ENCODE measurements at places on chromosomes 3 and 15.

- no peak for DNase-seq
Observed at GRCh38 chr3:165159760-165160421, 36.3 kb downstream of the SLITRK3 start.

DNA sequence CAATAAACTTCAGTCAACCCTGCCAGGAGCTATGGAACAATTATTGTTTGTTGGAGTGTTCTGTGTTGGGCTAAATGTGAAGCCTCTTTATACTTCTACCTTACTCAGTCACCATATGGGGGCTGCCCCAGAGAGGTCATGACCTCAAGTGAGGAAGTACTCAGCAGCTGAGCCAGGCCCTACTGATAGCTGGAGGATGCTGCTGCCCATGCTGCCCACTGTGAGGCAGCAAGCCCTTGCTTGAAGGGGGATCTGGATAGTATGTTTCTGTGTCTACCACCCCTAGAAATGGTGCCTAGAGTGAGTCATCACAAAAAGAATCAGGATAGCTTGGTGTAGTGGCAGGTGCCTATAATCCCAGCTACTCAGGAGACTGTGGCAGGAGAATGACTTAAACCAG lies 4.5 kb upstream of the RPL24 start:
- no peak for DNase-seq

- peak; percentile 96 for DNase-seq
Observed at GRCh38 chr15:89119489-89120478, 31.5 kb downstream of the ABHD2 start.

DNA sequence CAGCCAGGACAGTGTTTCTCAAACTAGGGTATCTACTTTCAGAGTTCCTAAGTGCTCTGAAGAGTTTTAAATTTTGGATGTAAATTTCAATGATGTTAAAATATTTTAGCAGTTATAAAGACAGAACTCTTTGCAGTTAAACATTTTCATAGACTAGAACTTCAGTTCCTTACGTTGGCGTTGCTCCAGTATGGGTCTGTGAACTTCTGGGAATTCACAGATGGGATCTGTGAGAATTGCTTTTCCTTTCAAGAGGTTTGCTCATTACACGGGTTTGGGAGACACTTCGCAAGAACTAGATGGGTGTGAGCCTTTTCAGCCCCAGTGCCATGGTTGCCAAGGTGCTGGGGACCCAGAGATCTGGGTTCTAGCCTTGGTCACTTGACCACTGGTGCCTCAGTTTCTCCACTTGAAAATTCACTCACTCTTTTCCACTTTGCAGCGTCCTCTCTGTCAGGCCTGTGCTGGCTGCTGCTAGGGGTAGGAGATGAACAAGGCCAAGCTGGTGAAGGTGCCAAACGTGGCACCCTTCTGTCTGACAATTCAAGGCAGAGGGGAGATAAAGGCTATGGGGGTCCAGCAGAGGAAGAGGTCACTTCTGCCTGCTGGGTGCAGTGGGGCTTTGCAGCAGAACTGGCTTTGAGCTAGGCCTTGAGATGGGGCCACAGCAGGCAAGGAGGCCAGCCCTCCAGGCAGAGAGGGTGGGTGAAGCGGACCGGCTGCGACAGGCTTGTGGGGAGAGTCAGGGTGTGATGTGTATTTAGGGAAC lies 48.1 kb downstream of the EPHB3 start:
- no peak for DNase-seq

DNA sequence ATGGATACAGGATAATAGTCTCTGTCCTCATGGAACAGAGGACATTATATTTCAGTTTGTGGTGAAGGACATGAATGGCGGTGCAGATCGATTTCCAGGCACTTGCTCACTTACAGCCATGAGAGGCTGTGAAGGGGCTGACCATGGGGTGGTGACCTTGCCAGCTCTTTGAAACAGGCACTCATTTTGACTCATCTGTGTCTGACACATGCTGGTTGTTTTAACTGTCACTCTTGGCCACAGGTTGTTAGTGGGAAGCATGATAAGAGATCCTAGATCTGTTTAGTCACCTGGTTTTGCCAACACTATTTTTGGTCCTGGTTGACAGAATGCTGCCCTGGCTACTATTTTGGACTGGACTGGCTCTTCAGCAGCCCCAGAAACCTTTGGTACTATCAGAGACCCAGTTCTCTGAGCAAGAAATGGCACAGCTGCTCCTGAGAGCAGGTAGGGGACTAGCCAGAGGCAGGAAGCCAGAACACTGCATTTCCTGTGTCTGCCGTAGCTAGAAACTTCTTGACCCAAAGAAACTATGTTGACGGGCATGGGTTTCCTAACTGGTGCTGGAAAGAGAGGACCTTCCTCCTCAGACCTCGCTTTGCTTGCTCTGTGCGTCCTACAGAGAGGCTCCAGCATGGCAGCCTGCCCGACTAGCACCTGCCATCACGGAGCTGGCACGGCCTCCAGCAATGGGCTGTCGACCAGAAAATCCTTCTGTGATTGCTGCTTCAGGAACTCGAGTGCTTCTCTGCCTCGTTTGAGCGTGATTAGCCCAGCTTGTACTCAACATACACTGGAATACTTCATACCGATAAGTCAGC lies 6.3 kb downstream of the PXYLP1 start:
- DNase-seq = no peak

DNA sequence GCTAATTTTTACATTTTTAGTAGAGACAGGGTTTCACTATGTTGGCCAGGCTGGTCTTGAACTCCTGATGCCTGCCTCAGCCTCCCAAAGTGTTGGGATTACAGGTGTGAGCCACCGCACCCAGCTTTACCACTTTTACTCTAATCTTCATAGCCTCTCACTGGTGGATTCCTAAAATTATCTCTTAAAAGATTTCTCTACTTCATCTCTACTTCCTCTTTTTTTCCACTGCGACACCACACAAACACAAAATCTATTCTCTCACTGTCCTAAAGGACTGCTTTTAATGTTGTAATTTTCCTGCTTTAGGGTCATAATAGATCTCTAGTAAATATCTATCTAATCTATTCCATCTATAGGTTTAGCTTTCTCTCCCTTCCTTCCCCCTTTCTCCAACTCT lies 34.0 kb upstream of the TBL1XR1 start:
- DNase-seq = no peak

DNA sequence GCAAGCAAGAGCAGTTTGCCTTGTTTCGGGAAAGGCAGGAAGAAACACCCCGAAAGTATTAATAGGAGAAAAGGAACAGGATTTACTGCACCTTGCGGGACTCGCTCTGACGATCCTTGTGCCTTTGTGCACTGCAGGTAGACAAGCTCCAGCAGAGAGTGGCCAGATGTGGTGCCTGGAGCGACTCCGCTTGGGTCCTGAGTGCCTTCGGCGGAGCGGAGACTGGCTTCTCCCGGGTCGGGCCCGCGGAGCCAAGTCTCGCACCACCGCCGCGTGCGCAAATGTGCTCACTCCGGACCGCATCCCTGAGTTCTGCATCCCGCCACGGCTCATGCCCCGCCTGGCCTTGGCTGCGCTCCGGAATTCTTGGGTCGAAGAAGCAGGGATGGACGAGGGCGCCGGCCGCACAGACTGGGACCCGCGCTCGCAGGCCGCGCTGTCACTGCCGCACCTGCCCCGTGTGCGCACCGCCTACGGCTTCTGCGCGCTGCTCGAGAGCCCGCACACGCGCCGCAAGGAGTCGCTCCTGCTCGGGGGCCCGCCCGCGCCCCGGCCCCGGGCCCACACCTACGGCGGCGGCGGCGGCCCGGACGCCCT lies 769 bp downstream of the C2CD4A start:
- DNase-seq = no peak

DNA sequence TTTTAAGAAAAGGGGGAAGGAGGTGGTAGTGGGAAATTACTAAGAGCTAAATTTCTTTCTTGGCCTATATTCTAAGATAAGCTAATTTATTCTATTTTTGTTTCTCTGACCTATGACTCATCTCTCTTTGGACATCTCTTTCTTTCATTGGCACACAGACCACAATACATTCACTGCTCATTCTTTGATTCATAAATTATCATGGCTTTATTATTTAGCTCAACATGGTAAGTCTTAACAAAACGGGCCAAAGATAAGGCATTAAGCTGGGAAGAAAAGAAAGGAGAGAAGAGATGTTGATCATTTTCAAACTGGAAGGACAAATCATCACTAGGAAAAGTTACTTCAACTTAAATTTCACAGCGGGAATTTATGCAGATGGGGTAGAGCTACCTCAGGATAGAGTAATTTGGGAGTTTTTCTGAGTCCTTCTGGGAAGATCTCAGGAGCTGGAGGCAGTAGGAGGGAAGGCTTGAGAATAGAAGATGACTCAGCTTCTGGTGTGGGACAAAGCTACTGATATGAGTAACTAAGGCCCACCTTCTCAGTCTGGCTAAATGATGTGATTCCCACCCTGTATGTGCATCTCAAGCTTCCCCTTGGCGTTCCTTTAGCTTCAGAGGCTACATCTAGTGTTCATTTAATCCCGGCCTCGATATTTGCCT lies 7.5 kb upstream of the ALCAM start:
- peak; percentile 86 for DNase-seq

DNA sequence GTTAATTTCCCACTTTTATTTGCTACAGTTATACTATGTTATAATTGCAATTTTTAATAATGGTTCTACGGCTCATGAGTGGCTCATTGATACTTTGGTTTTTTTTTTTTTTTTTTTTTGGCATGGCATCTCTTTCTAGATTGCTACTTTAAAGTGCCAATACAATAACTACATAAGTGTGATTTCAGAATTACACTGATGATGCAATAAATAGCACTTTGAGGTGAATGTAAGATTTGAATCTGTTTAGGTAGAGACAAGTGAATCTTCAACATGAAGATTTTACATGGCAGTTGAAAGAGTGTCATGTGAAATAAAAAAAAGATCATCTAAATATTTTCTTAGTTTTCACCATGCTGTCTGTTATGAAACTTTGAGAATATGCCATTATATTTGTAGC lies 75.7 kb downstream of the KBTBD8 start:
- DNase-seq = no peak

DNA sequence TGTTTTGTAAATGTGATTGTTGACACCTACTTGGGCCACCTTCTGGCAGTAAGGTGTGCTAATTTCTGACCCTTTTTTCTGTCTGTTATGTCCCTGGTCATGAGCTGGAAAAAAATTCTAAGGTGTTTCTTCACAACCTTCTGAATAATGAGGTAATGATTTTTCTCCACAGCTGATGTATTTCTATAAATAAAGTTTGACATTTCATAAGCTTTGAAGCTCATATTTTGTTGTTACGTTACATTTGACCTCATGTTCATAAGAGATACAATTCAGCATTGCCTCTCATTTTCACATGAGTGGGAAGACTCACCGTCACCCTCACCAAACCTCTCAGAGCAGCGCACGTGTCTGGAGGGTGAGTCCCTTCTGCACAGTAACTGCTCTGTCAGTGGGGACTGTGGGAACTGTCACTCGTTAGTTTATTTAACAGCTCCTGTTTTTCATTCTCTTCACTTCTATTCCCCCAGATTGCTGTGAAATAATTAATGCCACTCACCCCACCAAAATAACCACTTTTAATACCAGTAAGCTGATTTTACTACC lies 140.9 kb downstream of the PLCL2 start:
- DNase-seq = no peak

DNA sequence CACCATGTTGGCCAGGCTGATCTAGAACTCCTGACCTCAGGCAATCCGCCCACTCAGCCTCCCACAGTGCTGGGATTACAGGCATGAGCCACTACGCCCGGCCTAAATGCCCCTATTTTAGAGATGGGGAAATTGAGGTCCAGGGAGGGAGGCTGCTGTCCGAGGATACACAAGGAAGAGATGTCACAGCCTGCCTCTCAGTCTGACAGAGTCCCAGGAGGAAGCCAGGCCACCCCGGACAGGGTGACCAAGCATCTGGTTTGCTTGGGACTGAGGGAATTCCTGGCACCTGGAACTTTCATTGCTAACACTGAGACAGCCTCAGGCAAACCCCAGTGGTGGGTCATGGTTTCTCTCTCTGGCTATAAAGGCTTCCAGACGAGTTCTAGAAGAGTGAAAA lies 30.6 kb upstream of the ADAMTS7 start:
- DNase-seq = no peak

DNA sequence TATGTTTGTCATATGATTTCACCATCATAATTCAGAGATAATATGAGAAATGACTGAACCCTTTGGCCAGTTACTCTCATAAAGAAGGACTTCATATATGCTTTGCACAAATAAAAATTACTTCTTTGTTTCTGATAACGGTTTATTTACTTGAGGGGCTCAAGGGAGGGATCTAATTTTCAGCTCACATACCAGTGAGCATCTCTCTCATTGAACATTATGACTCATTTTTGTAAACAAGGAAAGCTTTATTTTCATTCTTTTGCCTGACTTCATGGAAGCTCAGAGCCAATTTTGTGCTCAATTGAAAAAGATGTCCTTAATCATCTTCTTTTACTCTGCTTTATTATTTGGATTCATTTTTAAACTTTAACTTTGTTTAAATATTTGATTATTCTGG lies 5.8 kb downstream of the NLGN1 start:
- peak; percentile 7 for DNase-seq

DNA sequence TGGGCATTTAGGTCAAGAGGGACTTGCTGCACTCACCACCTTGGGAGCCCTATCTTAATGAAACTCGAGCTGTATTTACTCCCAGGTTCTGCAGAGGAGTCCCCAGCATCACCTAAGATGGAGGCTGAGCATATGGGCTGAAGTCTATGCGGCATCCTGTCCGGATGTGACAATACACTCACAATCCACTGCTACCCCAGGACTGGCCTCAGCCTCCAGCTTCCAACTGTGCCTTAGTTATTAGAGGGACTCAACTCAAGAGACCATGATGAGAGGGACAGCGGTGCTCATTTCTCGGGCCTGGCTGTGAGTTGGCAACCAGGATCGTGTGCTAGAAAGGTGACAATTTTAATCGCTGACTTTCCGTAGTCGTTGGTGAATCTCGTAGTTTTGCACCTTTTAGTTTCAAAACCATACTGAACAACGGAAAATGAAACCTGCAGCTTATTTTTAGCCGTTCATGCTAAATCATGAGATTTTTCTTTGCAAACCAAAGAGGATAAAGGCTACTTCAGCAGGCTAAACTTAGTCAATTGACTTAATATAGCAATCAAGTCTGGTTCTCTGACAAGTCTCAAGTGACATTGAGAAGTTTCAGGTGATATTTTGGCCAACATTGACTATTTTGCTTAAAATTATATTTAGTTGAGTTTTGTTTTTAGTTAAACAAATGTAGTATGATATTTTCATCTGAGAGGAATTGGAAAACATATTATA lies 11.1 kb downstream of the ZBTB38 start:
- DNase-seq = no peak
